ENCODE measurements at places on chromosomes 4 and X.
A peak's percentile ranks its signal among the peaks of the same experiment; 100 is the strongest.

- DNase-seq: no peak
These were observed 44.9 kb downstream of the JADE1 start for GRCh38 chr4:128854433-128854832.

GRCh38 chr4:31107362-31107761 is 387.2 kb downstream of the PCDH7 start:
- no peak for DNase-seq

DNA sequence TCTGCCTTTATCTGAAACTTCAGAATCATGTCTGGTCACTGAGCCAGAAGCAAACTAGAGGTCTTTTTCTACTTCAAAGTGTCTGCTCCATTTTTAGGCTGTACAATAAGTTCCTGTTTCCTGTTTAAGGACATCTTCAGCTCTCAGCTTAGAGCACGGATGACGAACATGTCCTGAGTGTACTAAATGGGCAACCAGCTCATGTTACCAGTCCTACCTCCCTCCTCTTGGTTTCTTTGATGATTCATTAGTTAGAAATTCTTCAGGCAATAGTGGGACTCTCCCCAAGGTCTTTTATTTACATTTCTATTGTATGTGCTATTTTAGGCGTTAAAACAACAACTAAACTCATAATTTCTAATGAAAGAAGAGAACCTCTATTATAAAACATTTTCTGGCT is 58.0 kb downstream of the ENPEP start:
- DNase-seq: peak; percentile 35

DNA sequence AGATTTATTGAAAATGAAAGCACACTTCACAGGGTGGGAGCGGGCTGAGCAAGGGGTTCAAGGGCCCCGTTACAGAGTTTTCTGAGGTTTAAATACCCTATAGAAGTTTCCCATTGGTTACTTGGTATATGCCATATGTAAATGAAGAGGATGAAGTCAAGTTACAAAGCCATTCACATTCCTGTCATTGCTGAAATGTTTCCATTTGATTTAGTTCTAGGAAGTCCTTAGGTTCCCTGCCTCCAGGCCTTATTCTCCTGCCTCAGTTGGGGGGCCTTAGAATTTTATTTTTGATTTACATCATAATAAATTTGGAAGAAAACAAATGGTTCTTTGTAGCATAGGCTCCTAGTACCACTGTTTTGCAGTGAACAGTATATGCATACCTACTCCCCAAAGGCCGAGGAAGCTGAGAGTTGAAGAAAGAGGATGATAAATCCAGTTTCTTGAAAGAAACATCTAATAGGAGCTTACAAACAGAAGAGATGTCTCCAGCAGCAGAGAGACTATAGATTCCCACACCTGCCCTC is 31.8 kb downstream of the SERTM2 start:
- no peak for DNase-seq
